ENCODE measurements at places on chromosomes 13 and 19. TPM values are rescaled to one million over a fixed set of nuclear protein-coding genes. Genes with fewer than 3 reads are reported as not detected.

- no peaks in the 10 kb centered on the region for H3K27me3 ChIP-seq
- H3K36me3 ChIP-seq, result no peaks in the 10 kb centered on the region
- no peak for DNase-seq
- no peak overlapping the region for H3K4me3 ChIP-seq
These were observed 36.6 kb downstream of the CYP4F22 start for GRCh38 chr19:15544970-15545369.

DNA sequence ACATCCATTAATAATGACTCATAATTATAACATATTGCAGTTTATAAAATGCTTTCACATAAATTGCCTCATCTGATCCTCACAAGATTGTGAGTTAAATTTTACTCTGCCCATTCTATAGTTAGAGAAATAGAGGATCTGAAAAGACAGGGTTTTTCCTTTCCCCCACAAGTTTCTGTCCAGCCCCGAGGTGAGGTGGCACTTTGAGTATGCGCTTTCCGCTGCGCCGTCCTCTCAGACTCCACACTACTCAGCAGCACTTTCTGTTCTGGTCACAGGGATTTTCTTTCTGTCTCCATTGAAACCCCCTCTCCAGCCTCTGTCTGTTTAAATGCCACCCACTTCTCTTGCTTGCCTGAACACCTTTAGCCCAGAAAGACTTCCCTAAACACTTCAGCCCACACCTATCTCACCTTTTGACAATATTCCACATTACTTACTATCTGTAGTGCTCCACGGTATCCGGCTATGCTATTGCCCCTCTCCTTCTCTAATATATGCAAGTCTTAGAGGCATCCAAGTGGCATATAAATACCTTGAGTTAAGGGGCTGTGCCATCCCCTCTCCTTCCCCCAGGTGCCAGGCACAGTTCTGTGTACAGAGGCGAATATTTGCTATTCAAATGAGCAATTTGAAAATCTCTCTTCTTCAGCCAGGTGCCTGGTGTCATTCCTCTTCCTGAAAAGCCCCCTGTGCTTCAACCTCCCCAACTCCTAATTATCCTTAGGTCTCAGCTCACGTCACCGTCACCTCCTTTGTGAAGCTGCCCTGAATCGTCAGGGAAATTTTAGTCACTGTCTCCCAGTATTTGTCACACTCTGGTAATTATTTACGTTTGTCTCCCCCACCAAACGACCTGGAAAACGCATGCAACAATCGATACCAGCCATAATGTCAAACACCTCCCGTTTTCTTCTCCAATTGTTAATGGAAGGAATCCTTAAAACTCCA lies 268.7 kb downstream of the NHLRC3 start:
- DNase-seq, result no peak
- no peaks in the 10 kb centered on the region for H3K36me3 ChIP-seq
- H3K4me1 ChIP-seq, result no peaks in the 10 kb centered on the region

GRCh38 chr19:42081584-42082203 lies 5.7 kb downstream of the ZNF574 start:
- peaks cover 11% of the 10 kb centered on the region for H3K4me1 ChIP-seq
- peak; percentile 61 for DNase-seq
- H3K36me3 ChIP-seq, result peaks cover 44% of the 10 kb centered on the region
- H3K27ac ChIP-seq, result no peak overlapping the region
- no peaks in the 10 kb centered on the region for H3K27me3 ChIP-seq

DNA sequence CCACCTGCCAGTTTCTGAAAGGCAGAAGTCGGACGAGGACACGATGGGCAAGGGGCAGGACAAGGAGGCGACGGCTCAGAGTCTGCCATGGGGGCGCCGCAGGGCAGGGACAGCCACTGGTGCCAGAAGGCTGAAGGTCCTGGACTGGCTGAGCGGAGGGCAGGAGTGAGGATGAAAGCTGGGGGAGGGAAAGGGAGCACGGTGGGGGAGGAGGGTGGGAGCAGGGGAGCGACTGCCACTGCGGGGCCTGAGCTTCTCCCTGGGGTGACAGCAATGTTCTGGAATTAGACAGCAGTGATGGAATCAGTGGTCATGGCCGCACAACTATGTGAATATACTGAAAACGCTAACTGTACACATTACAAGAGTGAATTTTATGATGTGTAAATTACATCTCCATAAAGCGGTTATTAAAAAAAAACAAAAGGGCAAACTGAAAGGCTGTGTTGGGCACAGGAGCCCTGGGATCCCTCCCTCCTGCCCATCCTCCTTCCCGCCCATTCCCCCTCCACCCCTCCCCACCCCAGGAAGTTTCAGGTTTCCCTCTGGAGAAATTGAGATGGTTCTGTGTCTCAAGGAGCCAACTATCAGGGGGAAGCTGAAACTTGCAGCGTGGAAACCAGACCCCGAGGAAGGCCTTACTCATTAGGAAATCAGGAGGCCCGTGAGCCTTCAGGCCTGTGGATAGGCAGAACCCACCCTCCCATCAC lies 15.9 kb downstream of the MLLT1 start:
- no peaks in the 10 kb centered on the region for H3K4me1 ChIP-seq
- H3K27ac ChIP-seq, result no peak overlapping the region
- peaks cover 10% of the 10 kb centered on the region for H3K36me3 ChIP-seq
- H3K27me3 ChIP-seq, result no peaks in the 10 kb centered on the region
- H3K4me3 ChIP-seq, result no peak overlapping the region
- DNase-seq, result no peak

DNA sequence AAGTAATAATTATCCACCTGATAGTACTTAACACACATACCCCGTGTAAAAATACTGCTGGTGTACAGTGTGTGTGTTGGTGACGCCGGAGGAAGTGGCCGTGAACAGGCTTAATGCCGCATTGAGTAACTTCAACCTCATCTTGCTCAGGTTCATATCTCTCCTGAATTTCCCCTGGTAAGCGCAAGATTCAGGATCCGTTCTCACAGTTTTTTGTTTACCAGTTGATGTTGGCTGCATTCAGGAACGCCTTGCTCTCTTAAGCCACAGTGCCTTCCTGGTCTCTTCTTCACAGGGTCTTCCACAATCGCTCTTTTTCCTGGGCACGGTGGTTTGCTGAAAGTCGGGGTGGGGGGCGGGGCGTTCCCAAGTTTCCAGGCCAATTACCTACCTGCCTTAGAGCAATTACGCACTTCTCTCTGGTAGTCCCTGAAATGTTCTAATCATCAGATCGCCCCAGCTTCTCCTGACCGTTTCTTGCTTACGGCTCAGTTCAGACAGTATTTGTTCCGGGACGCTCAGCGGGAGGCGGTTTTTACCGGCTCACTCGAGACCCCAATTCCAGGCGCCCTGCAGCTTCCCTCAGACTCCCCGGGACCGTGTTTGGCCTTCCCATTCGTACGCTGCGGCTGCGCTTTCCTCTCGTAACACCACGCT lies 706 bp upstream of the DNAJC3 start:
- peak; percentile 84 for DNase-seq
- peaks cover 5% of the 10 kb centered on the region for H3K4me1 ChIP-seq
- no peaks in the 10 kb centered on the region for H3K27me3 ChIP-seq
- peak overlapping the region; percentile 79 for H3K27ac ChIP-seq

- peak; percentile 93 for DNase-seq
- H3K36me3 ChIP-seq, result peaks cover 32% of the 10 kb centered on the region
- H3K4me3 ChIP-seq, result no peak overlapping the region
- peaks cover 8% of the 10 kb centered on the region for H3K4me1 ChIP-seq
- H3K27ac ChIP-seq, result peak overlapping the region; percentile 95
These were observed 4.8 kb downstream of the CEBPA start for GRCh38 chr19:33297401-33298145.

DNA sequence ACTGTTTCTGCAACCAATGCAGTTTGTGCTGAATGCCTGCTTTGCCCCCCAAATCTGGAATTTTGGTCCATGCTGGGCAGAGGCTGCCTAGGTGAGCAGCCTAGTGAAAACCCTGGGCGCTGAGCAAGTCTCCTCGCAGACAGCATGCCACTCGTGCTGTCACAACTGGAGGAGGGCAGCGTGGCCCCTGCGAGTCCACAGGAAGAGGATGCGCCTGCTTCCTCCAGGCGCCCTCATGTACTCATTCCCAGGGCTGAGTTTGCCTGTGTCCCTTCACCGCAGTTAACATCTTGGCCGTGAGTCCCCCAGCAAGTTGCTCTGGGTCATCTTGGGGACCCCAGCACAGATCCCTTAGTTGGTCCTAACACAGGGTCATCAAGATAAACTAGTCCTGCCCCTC lies 26.2 kb upstream of the TMEM160 start:
- peaks cover 12% of the 10 kb centered on the region for H3K36me3 ChIP-seq
- H3K4me1 ChIP-seq, result no peaks in the 10 kb centered on the region
- no peaks in the 10 kb centered on the region for H3K27me3 ChIP-seq
- H3K27ac ChIP-seq, result no peak overlapping the region
- no peak overlapping the region for H3K4me3 ChIP-seq
- no peak for DNase-seq

GRCh38 chr13:84933797-84934196 lies 865.4 kb downstream of the SLITRK6 start:
- DNase-seq, result no peak
- no peak overlapping the region for H3K27ac ChIP-seq

GRCh38 chr19:16887353-16888265 lies 1.2 kb upstream of the F2RL3 start:
- DNase-seq, result no peak
- H3K27ac ChIP-seq, result peak overlapping the region; percentile 88
- no peak overlapping the region for H3K4me3 ChIP-seq
- H3K36me3 ChIP-seq, result no peaks in the 10 kb centered on the region
- H3K27me3 ChIP-seq, result no peaks in the 10 kb centered on the region

- H3K4me1 ChIP-seq, result no peaks in the 10 kb centered on the region
- H3K36me3 ChIP-seq, result no peaks in the 10 kb centered on the region
- no peak for DNase-seq
- no peaks in the 10 kb centered on the region for H3K27me3 ChIP-seq
- no peak overlapping the region for H3K27ac ChIP-seq
- H3K4me3 ChIP-seq, result no peak overlapping the region
These were observed 10.2 kb downstream of the ENOX1 start for GRCh38 chr13:43776501-43777079.

DNA sequence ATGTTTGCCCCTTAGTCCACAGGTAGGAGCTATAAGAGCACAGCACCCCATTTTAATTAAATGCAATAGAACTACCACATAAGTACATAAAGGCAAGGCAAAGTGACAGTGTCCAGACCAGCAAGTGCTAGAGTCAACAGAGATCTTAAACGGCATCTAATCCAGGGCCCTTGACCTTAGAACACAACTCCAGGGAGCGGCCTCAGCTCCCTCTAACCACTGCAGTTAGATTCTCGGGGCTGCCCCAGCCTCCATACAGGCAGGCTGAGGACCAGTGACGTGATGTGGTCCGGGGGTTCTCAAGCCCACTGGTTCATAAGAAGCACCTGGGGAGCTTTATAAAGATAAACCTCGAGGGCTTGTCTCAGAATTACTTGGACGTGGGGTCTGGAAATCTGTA lies 10.0 kb upstream of the ATP12A start:
- H3K4me1 ChIP-seq, result no peaks in the 10 kb centered on the region
- no peak overlapping the region for H3K4me3 ChIP-seq
- no peak overlapping the region for H3K27ac ChIP-seq

DNA sequence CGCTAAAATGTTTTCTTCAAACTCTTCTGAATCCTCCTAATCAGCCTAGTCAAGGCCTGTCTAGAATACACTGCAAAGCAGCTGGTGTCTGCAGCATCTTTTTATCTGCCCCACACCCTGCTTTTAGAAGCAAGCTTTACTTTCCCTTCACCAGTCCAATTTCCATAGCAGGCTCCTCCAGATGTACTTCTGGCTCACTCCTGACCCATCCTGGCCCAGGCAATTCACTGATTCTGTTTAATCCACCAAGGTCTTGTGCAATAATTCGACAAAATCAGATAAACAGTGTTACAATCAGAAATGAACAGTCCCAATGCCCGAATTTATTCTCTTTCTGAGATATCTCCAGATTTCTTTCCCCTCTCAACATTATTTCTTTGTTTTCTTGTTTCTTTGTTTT lies 415.2 kb upstream of the SGCG start:
- no peaks in the 10 kb centered on the region for H3K36me3 ChIP-seq
- H3K27ac ChIP-seq, result no peak overlapping the region
- no peaks in the 10 kb centered on the region for H3K4me1 ChIP-seq
- H3K27me3 ChIP-seq, result no peaks in the 10 kb centered on the region
- no peak overlapping the region for H3K4me3 ChIP-seq

DNA sequence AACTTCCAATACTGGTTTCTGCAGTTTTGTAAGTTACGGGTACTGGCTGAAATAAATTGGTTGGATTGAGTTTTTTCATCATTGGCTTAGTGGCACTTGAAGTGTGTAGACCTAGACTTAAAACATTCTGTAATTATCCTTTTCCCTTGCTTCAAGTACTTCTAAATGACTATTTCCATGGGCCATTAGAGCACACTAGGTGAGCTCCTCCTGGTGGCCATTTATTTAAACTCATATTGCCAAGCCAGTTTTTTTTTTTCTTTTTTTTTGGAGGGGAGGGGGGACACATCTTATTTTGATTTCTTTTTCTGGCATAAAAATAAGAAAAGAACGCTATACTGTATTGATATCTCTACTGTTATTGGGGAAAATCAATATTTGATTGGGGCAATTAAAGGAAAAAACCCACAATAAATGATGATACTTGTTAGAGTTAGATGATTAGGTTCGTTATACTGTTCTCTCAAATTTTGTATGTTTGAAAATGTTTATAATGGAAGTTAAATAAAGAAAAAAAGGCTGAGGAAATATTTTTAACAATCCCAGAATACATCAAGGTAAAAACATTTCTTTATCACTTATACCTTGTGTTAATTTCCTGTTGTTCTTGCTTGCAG lies 82.9 kb downstream of the PDS5B start:
- H3K36me3 ChIP-seq, result peaks cover 15% of the 10 kb centered on the region
- H3K27ac ChIP-seq, result no peak overlapping the region
- H3K4me1 ChIP-seq, result no peaks in the 10 kb centered on the region
- no peak overlapping the region for H3K4me3 ChIP-seq
- no peaks in the 10 kb centered on the region for H3K27me3 ChIP-seq

DNA sequence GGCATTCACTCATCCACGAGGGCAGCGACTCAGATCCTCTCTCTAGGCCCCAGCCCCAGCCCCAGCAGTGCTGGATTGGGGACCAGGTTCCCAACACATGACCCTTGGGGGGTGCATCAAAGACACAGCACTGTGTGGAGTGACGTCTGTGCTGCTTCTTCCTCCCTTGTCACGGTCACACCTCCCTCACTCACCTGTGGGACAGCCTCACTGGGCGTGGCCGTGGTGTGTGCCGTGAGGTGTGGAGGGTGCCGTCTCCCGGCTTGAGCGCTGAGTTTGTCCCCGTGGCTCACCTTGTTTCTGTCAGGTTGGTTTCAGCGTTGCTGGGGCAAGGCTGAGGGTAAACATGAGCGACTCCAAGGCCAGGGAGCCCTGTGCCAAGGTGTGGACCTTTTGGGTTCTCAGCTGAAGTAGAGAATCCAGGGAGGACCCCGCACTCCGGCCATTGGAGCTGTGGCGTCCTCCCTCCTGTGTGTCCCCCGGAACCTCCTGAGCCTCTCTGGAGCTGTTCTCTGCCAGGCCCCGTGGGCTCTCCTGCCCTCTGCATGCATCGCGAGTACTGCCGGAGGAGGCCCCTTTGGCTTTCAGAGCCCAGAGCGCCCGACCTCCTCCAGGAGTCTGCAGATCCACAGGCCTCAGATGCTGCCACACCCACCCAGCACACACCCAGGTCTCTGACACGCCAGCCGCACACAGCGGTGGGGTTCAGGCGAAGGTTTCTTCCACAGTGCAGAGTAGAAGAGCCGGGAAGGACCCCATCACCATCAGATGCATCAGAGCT lies 33.6 kb downstream of the CSNK1G2 start:
- no peaks in the 10 kb centered on the region for H3K27me3 ChIP-seq
- H3K4me3 ChIP-seq, result no peak overlapping the region
- no peaks in the 10 kb centered on the region for H3K4me1 ChIP-seq

The KIR3DL2 gene
- polyA plus RNA-seq, result not detected

The KRTDAP gene
- 0.37 TPM for polyA plus RNA-seq

The ZSCAN1 gene
- polyA plus RNA-seq, result 0.38 TPM

The CDX2 gene
- polyA plus RNA-seq, result 66.2 TPM

The RNASEH2A gene
- 22.3 TPM for polyA plus RNA-seq

The KCNK6 gene
- polyA plus RNA-seq, result 7.5 TPM
